ENCODE measurements at places on chromosomes 1 and 21.
A peak's percentile ranks its signal among the peaks of the same experiment; 100 is the strongest.

DNA sequence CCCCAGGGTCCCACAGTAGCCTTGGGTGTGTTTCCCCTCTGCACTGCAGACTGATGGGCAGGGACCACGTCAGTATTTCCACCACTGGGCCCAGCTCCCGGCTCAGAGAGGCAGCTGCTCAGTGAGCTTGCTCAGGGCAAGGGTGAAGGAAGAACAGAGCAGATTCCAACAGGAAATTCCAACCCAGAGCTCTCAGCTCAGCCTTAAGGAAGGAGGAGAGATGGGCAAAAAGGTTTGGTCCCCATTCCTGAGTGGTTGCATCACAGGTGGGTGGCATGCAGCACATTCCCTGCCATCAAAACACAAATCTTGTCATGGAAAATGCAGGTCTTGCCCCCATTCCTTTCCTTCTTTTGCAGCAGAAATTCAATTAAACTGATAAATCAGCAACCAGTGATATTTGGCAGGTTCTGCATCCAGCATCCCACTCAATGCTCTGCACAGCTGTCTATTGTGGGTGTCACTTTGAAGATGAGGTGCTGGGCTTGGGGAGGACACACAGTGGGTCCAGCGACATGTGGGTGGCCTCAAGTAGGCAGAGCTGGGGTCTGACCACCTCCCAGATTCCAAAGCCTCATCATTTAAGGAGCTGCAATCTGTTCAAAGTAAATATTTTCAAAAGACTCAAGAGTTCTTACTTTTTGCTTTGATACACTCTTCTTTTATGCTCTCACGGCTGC is 315.4 kb downstream of the DSCAM start:
- no peak for DNase-seq

GRCh38 chr21:31358158-31358557 is 14.1 kb upstream of the TIAM1 start:
- DNase-seq = no peak

DNA sequence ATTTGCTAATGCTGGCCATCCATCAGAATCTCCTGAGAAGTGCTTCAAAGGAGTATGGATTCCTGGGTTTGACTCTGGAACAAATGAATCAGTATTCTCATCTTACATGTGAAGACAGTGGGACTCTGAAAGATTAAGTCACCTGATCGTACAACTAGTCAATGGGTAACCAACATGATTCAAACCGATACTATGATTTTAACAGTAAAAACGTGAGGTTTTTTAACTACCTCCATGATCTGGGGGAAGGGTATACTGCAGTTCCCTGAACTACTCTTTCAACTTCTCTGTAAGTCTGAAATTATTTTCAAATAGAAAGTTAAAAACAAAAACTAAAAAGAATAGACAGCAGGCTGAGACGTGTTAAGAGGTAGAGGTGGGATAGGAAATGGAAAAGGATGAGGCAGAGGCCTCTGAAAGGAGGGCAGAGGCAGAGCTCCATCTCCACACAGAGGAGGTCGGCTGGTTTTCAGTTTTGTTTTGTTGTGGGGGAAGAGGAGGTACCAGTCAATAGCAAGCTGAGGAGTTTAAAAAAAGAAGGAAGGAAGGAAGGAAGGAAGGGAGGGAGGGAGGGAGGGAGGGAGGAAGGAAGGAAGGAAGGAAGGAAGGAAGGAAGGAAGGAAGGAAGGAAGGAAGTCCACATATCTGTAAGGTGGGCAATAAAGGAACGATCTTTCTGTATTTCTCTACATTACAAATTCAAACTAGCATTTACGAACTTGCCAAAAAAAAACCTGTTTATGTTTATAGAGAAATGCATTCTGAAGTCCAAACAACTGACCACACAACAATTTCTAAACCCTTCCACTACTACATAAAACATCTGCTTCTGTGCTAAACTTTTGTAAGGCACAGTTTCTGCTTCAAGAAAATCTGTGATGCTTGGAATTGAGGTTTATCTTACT is 213.1 kb downstream of the RERE start:
- no peak for DNase-seq

GRCh38 chr1:89130716-89131115 is 4.8 kb upstream of the GBP2 start:
- no peak for DNase-seq

GRCh38 chr1:178739285-178740045 is 14.4 kb downstream of the RALGPS2 start:
- DNase-seq = no peak

DNA sequence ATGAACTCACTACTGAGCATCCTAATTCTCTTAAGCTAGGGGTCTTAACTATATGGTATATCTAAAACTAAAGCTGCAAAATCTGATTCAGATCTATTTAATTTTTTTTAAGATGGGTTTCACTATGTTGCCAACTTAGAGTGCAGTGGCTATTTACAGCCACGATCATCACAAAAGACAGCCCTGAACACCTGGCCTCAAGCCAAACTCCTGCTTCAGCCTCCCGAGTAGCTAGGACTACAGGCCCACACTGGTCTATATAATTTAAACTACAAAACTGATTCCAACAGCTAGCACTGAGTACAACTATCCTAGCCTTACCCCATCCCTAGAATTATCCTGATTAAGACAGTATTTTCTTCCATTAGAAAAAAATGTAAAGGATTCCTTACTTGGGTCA is 37.1 kb downstream of the EIF4G3 start:
- peak; percentile 44 for DNase-seq

- peak; percentile 93 for DNase-seq
Observed at GRCh38 chr1:37722181-37723071, 30.1 kb downstream of the CDCA8 start.

DNA sequence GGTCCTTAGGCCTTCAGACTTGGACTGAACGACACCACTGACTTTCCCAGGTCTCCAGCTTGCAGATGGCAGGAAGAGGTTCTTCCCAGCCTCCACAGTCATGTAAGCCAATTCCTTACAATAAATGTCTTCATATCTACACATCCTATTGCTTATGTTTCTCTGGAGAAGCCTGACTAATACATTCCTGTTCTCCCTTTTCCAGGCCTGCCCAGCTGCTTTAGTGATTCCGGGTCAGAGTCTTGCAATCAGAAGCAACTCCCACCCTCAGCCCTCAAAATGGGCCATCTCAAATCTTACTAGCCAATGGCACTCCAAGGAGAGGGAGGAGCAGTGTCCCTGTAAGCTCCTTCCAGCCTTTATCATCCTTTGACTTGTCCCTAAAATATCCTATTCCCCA is 16.4 kb upstream of the CPT2 start:
- no peak for DNase-seq

DNA sequence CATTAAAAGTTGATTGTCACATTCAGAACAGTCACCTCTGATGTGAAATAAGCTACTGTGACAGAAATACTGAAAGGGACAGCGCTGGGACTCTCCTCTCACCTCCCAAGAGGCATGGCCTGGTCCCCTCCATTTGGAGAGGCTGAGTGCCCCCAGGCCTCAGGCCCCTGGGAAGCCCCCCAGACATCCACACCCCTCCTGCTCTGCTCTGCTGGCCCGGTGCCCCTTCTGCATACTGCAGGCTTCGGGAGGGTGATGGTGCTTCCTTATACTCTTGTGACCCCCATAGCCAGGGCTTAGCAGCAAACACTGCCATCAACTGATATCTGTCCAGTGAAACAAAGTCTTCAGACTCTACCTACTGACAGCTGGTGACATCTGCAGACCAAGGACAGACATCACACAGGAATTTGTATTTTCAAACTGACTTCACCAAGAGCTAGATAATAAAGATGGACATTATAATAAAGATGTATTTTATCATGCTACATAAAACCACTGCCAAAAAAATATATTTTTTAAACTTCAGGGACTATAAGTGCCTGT is 36.9 kb downstream of the C2CD2 start:
- DNase-seq = no peak

DNA sequence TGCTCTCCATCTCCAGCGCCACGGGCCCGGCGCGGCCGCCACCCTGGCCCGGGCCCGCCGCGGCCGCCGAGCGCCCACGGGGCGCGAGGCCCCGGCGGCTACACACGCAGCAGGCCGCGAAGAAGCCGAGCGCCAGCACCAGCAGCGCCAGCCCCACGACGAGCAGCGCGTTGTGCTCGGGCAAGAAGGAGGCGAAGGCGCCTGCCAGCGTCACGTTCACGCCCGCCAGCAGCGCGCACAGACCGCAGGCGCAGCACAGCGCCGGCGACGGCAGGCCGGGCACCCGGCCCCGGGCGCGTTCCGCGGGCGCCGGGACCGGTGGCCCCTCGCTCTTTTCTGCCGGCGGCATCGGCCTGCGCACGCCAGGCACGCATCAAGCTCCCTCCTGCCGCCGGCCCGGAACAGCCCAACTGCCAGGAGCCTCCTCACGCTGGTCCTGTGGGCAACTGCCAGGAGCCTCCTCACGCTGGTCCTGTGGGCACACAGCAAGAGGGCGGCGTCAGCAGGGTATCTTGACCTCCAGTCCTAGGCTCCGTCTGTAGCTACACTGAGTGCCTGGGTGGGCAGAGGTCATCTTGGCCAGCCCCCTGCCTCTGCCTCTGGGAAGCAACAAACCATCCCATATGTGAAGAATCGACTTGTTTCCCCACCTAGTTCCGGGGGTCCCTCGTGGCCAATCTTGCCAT is 18.1 kb downstream of the KNCN start:
- peak; percentile 19 for DNase-seq

GRCh38 chr1:107919953-107920352 is 45.0 kb downstream of the VAV3 start:
- DNase-seq = no peak

- peak; percentile 71 for DNase-seq
Observed at GRCh38 chr1:40692429-40692895, 958 bp downstream of the NFYC start.

DNA sequence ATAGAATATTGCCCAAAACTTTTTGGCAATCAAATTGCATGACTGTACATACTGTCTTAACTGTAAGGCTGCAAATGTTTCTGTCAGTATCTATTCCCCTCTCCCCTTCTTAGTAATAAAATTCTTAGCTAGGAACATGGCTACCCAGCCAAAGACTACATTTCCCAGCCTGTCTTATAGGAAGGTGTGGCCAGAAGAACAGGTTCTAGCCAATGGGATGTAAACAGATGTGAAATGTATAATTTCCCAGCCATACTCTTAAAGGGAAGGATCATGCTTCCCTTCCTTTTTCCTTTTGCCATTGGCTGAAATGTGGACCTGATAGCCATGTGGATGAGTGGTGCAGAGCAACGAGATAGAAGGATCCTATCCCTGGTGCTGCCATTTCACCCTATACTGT is 7.0 kb upstream of the HIVEP3 start:
- no peak for DNase-seq

GRCh38 chr1:93416183-93416582 is 31.7 kb upstream of the FNBP1L start:
- DNase-seq = no peak

DNA sequence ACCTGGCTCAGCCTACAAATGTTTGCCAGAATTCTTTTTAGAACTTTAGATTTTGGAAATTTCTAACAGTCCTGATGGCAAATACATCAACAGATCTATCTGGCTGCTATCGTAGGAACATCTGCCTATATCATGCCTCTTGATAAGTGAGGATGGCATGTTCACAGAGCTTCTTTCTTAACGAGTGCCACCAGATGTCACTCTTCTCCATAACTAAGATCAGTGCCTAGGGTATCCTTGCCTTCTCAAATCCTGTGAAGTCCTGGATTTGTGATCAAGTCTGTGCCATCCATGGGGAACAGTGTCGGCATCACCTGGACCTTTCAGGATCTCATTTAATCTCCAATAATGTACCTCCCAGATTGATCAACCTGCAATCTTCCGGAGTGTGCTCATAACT is 36.5 kb upstream of the CD5L start:
- peak; percentile 40 for DNase-seq

DNA sequence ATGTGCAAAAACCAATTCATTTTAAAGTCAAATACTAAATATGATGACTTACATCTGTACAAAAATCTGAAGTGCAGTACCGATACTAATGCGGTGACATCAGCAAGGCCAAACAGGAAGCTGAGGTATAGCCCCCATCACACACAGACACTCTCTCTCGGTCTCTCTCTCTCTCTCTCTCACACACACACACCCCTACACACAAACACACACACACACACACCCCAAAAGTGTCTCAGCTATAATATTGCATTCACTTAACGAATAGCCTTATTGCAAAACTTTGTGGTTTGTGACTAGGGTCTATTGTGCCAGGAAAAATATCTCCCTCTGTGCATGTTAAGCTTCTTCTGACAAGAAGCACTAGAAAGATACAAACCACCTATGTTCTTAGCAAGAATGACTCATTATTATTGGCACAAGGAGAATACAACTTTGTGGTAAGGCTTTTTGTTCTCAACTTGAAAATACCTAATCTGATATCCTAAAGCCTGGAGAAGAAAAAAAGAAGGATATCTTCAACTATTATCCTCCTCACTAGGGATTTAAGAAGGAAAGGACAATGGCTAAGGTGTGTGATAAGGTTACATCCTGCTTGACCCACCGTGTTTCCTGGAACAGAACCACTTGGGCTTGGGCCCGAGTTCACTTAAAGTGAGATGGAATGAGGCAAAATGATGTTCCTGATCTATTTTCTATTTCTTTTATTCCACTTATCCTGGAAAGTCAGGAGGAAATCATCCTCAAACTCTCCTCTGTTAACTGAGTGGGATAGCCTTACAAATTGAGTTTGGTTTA is 107.1 kb downstream of the NIBAN1 start:
- no peak for DNase-seq

DNA sequence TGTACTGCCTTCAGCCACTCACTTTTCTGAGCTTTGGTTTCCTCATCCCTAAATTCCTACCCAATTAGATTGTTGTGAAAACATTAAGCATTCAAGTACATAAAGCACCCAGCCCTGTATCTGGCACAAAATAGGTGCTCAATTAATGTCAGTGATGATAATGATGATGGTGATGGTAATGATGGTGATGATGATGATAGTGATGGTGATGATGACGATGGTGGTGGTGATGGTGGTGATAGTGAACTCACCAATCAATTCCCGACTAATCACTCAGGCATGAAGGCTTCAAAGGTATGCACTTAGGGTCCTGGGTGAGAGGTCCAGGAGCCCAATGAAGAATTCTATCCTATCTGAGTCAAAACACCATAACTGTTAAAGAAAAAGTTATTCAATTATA is 383.5 kb downstream of the MATN1 start:
- DNase-seq = no peak

GRCh38 chr1:79899914-79900313 is 893.4 kb upstream of the ADGRL4 start:
- no peak for DNase-seq
